ENCODE measurements at places on chromosomes 1 and 21.

GRCh38 chr1:89085781-89086180 is 20.8 kb upstream of the GBP1 start:
- peak; percentile 34 for DNase-seq

GRCh38 chr1:31830511-31830910 is 14.7 kb upstream of the SPOCD1 start:
- DNase-seq = no peak

GRCh38 chr1:39632682-39633417 is 6.6 kb downstream of the HEYL start:
- DNase-seq = no peak

- DNase-seq = no peak
These were observed 848 bp downstream of the DNM3 start for GRCh38 chr1:171841931-171842761.

- no peak for DNase-seq
These were observed 28.8 kb downstream of the MEF2D start for GRCh38 chr1:156471496-156472490.

DNA sequence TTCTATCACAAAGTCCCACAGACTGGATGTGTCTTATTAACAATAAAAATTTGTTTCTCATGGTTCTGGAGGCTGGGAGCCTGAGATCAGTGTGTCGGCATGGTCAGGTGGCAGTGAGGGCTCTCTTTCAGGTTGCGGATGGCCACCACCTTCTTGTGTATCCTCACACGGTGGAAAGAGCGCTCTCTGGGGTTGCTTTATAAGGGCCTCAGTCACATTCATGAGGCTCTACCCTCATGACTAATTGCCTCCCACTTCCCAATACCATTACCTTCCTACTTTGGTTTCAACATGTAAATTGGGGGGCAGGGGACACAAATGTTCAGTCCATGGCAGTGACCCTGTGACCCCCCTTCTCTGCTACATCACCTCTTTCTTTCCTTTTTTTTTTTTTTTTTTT is 20.7 kb upstream of the MX1 start:
- no peak for DNase-seq

- no peak for DNase-seq
These were observed 211.4 kb upstream of the GREM2 start for GRCh38 chr1:240823357-240823756.

DNA sequence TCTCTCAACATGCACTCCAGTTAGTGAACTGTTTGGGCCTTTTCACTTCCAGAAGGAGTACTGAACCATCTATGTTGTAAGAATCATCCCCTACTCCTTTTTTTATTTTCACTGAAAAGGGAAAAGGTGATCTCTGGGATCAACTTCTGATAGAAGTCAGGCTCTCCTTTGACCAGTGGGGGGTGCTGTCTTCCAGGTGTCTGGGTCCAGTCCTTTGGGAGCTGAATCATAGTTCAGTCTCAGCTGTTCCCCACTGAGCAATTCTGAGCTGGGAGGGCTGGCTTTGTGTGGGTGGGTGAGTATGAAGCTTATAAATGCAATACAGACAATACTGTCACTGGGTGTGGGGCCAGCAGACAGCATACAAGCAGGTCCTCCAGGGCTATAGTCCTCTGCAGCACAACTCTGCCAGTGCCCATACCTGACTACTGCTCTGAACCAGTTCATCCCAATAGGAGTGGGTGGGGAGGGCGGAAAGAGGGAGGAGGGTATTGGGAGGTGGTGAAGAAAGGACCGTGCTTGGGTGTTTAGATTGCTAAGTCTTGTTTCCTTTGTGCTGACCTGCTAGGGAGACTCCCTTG is 12.5 kb upstream of the SARS1 start:
- DNase-seq = peak; percentile 38

DNA sequence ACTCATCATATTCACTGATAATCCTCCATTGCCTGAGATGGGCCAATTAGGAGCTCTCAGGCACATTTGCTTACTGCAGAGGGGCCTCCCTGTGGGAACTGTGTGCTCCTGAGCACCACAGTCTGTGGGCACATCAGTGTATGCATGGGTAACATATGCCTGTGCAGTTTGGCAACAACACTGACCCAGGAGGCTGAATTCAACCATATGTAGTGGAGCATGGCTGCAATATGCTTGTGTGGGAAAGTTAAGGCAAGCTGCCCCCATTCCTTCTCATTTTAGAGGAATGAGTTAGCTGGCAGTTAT is 11.8 kb upstream of the FMOD start:
- DNase-seq = no peak

DNA sequence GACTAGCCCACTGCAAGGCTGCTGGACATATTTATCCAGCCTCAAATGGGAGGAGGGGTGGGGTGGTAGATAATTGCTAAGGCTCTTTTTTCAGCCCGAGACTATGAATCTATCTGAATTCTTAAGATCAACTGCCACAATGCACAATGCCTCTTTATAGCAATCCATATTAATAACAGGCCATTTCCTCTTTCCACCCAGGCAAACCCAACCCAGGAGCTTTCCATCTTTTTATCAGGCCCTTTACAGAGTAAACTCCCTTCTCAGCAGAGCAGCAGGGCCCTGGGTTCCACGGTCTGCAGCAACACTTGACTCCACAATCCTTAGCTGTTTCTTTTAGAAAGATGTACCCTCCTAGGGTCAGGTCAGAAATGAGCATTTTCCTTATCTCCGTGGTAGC is 806 bp downstream of the DDOST start:
- DNase-seq = no peak

DNA sequence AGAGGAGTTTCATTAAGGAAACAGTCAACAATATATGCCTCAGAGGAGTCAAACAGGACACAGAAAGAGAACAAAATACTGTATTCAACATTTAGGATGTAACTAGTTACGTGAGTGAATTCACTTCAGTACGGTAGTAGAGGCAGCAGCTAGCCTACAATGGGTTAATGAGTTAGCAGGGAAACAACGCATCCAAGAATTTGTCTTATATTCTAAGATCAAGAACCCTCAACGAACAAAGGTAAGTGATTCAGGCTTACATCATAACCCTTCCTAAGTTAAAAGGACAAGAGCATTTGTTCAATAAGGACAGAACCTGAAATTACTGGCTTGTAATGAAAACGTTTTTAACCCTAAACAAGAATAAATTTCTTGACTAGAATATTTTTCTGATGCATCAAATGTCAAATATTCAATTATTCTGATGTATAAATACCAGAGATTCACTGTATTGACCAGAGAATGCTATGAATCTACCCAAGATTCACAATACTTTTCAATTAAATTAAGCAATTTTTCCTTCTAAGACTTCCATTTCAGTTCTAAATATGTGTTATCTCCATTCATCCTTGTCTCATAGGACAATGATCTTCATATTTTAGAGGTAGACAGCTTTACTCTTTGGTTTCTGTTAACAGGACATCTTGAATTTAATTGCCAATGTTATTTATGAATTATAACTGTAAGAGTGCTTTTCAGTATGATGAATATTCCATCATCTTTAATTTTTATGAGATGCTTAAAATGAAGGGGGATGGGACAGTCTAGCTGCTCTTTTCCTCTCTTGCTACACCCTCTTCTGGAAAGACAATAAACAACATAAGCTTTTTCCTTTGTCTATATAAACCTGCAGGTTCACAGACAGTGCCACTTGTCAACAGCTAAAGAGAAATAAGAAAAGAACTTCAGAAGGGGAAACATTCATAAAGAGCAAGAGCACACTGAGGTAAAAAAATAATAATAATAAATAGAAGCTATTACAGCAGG is 209.5 kb downstream of the SMYD3 start:
- no peak for DNase-seq

DNA sequence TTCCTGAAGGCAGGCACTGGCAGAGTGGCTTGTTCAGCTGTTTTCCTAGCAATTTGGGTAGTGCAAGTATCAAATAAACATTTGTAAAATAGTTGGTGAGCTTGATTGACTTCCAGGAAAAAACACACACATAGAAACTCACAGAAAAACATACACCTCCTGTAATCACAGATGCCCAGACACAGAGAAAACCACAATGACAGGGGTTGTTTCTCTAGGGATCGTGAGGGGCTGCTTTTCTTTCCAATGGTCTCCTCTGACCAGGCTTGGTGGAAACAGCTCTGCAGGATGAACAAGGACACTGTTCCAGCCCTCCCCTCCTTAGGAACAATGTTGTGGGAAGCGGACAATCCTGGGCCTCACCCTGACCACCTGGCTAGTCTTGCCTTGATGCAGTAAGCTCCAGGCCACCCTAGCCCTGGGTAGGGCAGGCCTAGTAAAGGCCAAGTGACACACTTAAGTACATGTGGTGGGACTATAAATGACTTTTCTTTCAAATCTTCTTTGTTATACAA is 142.5 kb upstream of the HMGB4 start:
- DNase-seq = no peak

GRCh38 chr1:1703796-1704195 is 11.2 kb upstream of the SLC35E2B start:
- no peak for DNase-seq

GRCh38 chr1:87821335-87821697 is 492.6 kb downstream of the LMO4 start:
- DNase-seq = no peak

DNA sequence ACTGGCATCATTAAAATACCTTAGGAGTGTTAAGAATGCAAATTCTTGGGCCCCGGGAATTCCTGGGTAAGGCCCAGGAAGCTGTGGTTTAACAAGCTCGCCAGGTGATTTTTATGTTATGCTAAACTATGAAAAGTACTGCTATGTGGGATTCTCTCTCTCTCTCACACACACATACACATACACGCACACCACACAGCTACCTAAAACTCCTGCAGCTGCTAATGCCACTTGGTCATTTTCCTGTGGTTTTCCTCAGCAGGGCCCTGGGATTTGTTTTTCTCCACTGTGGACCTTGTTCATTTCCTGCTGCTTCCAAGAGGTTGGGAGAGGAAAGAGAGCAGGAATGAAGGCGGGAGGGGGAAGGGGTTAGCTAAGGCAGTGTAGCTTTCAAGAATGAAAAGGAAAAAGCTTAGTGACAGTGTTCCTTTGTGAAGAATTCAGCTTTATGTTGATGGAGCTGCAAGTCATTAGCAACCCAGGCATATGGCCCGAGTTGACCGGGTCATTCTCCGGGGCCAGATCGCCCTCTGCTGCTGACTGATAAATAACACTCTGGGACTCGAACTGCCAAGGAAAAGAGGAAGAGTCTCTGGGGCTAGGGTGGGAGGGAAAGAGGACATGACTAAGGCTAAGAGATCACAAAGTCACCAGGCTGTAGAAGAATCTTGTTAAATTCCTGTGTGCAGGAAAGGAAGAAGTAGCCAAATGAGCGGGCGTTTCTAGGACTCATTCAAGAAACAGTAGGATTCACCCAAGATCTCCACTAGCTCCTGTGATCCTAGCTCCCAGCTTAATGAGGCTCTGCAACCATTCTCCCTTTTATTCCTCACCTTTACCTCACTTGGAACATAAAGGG is 30.5 kb upstream of the LRIG2 start:
- peak; percentile 81 for DNase-seq

- no peak for DNase-seq
These were observed 5.7 kb upstream of the PKN2 start for GRCh38 chr1:88678405-88678804.

- peak; percentile 13 for DNase-seq
These were observed 23.6 kb downstream of the GPA33 start for GRCh38 chr1:167066333-167067122.

- DNase-seq = no peak
These were observed 91.0 kb downstream of the OLFML2B start for GRCh38 chr1:161932668-161933067.

DNA sequence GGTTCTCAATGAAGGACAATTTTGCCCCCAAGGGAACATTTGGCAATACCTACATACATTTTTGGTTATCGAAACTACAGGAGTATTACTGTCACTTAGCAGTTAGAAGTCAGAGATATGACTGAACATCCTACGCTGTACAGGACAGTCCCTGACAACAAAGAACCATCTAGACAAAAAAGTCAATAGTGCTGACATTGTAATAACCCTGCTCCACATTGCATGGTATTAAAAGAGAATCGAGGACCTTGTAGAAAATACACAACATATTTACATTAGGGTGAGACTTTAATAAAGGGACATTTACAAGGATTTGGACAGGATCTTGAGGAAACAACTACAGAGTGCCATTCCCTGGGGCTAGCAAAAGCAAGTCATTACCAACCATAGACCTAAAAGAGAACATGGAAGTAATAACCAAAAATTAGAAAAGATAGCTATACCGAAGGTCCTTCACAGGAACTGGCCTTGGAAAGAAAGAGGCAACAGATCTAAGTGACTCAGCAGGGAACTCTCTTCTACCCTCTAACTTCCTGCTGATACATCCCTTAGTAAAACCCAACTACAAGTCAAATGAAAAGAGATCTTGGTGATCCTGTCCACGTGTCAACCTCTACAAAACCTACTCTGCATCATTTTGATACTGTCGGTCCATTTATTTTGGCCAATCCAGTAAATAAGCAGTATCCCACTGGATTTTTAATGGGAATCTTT is 40.2 kb downstream of the ANGPTL3 start:
- no peak for DNase-seq

- DNase-seq = no peak
These were observed 545.4 kb downstream of the ADGRL2 start for GRCh38 chr1:82346141-82346540.

DNA sequence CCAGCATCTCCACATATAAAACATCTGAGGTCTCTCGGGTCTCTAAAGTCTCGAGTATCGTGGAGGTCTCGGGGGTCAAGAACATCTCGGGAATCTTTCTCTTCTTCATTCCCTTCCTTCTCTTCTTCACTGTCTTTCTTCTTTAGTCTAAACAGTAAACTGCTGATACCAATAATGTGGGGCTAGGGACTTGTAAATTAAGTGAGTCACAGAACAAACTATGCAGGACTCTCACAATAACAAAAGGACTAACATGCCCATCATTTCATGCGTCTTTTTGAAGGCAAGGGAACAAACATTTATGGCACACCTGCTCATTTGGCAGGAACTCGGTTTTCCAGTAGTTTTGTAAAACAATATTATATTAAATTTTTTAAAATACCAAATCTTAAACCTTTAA is 32.4 kb downstream of the PRPF38A start:
- DNase-seq = no peak
